DMS53 (cell line): ENCODE measurements at places on chromosomes 12 and 14.

DNA sequence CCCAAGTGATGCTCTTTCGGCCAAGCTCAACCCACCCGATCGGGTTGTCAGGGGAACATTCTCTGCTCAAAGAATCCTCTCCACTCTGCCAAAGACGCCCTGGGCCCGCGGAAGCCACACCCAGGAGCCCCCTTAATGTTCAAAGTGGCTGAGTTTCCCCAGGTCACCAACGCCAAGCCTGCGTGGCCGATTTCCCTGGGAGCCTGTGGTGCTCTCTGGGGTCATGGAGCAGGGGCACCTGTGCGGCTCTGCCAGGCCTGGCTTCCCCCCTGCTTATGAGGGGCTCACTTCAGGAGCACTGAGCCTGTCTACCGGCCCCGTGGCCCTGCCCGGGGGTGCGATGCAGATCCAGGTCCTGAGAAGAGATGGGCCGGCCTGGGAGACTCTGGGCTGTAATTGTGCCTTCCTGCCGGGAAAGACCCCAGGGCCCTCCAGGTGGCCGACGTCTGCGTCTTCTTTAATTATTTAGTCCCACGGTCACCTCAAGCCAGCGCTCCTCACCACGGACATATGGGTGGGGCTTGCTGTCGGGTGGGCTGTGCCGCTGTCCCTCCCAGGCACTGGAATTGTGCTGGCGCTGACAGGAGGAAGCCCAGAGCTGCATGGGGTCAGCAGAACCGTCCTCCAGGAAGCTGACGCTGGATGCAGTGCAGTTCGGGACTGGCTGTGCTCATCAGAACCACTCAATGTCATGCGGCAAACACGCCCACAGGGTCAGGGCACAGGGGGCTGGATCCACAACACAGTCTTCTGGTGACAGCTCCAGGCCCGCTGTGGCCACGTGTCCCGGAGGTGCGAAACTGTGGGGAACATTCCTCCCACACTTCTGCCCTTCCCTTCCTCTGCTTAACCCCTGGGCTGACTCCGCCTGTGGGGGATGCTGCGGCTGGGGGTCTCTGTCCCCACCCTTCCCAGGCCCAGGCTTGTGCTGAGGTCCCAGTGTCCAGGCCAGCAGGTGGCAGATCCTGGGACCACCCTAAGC lies 267.6 kb upstream of the SFSWAP start:
- DNase-seq: no peak

GRCh38 chr12:106364261-106364660 lies 6.7 kb downstream of the POLR3B start:
- no peak for DNase-seq

DNA sequence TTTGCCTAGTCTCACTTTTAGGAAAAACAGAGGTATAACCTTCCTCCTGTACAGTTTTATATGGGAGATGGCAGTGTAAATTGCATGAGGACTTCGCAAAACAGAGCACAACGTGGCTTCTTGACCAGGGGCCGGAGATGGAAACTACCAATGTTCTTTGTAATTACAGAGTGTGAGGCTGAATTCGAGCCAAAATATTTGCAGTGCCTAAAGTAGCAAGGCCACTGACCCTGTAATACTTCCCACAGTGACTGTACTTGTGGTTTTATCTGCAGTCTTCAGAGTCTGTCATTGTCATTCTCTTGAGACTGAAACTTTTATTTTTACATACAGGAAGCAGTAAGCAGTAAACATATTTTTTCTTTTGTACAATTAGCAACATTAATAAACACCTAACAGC lies 98.9 kb downstream of the RERG start:
- no peak for DNase-seq

- DNase-seq: peak; percentile 14
Measured at GRCh38 chr14:39025810-39026627, 77.0 kb downstream of the SEC23A start.

DNA sequence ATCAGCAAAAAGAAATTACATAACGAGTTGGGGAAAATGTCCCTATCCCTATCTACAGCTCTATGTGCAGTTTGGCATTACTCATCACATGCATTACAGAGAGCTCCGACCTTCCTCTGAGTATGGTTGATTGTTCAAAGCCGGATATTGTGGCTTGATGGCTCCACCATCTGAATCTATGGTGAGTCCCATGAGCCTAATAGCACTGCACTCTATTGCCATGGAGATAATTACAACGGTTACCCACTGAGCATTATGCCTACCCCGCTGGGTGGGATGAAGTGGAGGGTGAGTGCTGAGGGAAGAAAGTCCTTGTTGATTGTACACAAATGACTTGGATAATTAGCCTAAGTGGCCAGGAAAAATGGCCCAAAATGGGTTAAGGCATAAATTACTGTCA lies 800.5 kb downstream of the NRXN3 start:
- no peak for DNase-seq
